ENCODE measurements at places on chromosomes 6 and 20.

GRCh38 chr6:169844946-169845345, 93.5 kb downstream of the ERMARD start:
- peaks cover 17% of the 10 kb centered on the region for H3K27me3 ChIP-seq
- H3K4me3 ChIP-seq: no peak overlapping the region

- peaks cover 79% of the 10 kb centered on the region for H3K36me3 ChIP-seq
- H3K4me1 ChIP-seq: peaks cover 66% of the 10 kb centered on the region
- DNase-seq: no peak
- no peak overlapping the region for H3K4me3 ChIP-seq
Measured at GRCh38 chr20:19966840-19967239, 50.3 kb upstream of the NAA20 start.

GRCh38 chr20:51236421-51236820, 213.5 kb upstream of the KCNG1 start:
- DNase-seq: no peak
- no peak overlapping the region for H3K4me3 ChIP-seq
- no peaks in the 10 kb centered on the region for H3K27me3 ChIP-seq
- no peak overlapping the region for H3K27ac ChIP-seq

- no peak overlapping the region for H3K27ac ChIP-seq
- no peak overlapping the region for H3K4me3 ChIP-seq
- peaks cover 11% of the 10 kb centered on the region for H3K4me1 ChIP-seq
- no peak for DNase-seq
Measured at GRCh38 chr20:46816886-46817638, 77.6 kb upstream of the EYA2 start.

GRCh38 chr20:34628026-34628425, 48.9 kb downstream of the PIGU start:
- H3K27ac ChIP-seq: no peak overlapping the region
- H3K4me3 ChIP-seq: no peak overlapping the region
- H3K4me1 ChIP-seq: no peaks in the 10 kb centered on the region
- H3K36me3 ChIP-seq: no peaks in the 10 kb centered on the region
- no peak for DNase-seq
- H3K27me3 ChIP-seq: no peaks in the 10 kb centered on the region

DNA sequence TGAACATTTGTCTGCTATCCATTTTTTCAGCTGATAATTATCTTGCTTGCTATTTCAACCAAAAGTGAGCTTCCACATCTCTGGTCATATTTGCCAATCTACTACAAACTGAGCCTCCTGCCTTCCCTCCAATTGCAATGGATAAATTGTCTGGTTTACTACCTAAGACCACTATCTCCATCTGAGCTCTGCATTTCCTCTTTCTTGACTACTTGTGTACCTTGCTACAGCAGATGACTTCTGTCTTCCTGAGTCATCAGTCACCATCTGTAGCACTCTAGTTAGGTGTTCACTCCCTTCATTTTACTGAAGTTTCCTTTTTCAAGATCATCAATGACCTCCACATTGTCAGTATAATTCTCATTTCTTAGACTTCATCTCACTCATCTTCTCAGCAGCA, 33.5 kb upstream of the PHIP start:
- no peaks in the 10 kb centered on the region for H3K27me3 ChIP-seq
- no peak for DNase-seq
- no peaks in the 10 kb centered on the region for H3K4me1 ChIP-seq
- H3K27ac ChIP-seq: no peak overlapping the region
- H3K36me3 ChIP-seq: no peaks in the 10 kb centered on the region
- H3K4me3 ChIP-seq: no peak overlapping the region

DNA sequence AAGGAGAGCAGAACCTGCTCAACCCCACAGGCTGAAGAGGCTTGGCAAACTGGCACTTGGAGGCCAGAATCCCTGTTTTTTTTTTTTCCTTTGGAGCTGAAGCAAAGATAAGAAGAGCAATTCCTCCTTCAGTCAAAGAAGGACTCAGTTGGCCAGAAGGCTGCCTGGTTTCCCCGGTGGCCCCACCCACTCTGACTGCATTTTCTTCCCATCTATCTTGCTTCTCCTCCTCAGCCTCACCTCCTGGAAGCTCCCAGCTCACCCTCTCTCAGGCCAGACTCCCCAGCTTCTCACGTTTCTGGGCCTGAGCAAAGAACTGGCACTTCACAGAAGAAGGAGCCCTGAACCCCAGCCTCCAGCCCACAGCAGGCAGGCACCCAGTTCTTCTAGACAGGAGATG, 2.4 kb downstream of the LRFN2 start:
- no peaks in the 10 kb centered on the region for H3K36me3 ChIP-seq
- DNase-seq: no peak
- no peak overlapping the region for H3K27ac ChIP-seq
- no peaks in the 10 kb centered on the region for H3K27me3 ChIP-seq
- H3K4me1 ChIP-seq: peaks cover 16% of the 10 kb centered on the region
